ENCODE measurements at places on chromosomes 2 and 18. TPM values are rescaled to one million over a fixed set of nuclear protein-coding genes. Genes with fewer than 3 reads are reported as not detected.

Gene OTOS
- not detected for total RNA-seq

- H3K4me3 ChIP-seq = no peak overlapping the region
- no peak overlapping the region for H3K27ac ChIP-seq
- no peaks in the 10 kb centered on the region for H3K36me3 ChIP-seq
- no peaks in the 10 kb centered on the region for H3K27me3 ChIP-seq
- peaks cover 19% of the 10 kb centered on the region for H3K4me1 ChIP-seq
Observed at GRCh38 chr2:68237404-68237803, 14.9 kb downstream of the PPP3R1 start.

DNA sequence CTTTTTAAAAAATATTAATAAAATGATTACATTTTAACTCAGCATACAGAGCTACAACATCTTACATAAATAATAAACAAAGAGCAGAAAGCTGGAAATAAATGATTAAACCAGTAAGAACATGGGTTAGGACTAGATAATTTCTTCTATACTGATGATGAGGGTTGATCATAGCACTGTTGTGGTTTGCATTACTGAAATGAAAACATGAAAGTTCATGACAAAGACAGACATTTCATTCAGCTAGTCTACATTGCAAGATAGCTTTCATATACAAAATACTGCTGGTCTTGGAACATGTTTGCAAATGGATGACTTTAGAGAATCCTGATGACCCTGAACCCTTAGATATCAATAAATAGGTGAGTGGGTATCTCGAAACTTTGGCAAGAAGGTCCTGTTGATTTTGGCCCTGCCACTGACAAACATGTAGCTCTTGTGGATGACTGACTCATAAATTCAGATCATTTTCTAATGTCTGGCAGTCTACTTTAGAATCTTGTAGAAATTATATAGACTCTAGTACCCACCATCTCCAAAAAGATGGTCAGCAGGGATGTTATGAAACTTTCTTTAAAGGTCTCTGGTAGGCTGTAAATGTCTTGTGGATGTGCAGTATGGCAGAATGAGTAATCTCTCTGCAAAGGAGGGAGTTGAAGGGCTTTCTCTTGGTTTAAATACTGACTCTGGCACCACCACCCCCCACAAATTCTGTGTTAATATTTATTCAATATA lies 15.5 kb upstream of the CDC42EP3 start:
- H3K27ac ChIP-seq = no peak overlapping the region
- no peaks in the 10 kb centered on the region for H3K27me3 ChIP-seq
- H3K4me3 ChIP-seq = no peak overlapping the region
- H3K4me1 ChIP-seq = peaks cover 14% of the 10 kb centered on the region
- H3K36me3 ChIP-seq = no peaks in the 10 kb centered on the region

Gene SOWAHC
- total RNA-seq = 7.1 TPM

DNA sequence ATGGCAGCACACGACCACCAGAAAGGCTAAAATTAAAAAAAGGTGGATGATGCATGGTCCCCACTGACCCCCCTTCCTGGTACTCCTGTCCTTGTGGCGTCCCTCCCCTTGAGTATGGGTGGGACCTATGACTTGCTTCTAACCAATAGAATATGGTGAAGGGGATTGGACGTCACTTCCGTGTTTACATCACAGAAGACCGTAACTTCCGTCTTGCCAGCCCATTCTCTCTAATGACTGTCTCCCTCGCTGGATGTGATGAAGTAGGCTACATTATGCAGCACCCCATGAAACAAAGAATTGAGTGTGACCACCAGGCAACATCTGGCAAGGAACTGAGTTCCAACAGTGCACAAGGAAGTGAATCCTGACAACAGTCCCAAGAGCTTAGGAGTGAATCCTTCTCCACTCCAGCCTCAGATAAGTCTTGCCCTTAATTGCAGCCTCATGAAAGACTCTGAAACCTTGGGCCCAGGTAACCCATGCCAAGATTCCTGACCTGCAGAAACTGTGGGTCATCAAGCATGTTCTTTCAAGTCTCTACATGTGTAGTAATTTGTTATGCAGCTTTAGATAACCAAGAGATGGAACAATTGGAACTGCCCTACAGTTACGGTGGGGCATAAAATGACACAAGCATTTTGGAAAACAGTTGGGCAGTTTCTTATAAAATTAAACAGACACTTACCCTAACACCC lies 80.1 kb upstream of the NPAS2 start:
- no peak for DNase-seq
- no peaks in the 10 kb centered on the region for H3K36me3 ChIP-seq
- no peak overlapping the region for H3K4me3 ChIP-seq
- H3K4me1 ChIP-seq = peaks cover 14% of the 10 kb centered on the region

DNA sequence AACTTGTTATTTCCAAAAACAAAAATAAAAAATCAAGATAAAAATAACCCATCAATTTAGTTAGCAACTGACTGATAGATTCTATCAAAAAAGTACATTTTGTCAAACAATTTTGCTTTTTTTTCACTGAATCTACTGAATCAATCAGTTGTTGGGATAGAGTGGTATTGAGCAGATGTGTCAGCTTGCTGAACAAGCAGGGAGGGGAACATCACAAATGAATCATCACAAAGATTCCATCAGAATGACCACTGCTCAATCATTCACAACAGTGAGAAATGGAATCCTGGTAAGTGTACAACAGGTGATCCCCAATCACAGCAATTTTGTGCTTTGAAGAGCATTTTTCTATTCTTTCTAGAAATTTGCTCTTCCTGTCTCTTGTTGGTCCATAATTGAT lies 12.3 kb upstream of the SLC14A2 start:
- no peaks in the 10 kb centered on the region for H3K36me3 ChIP-seq
- H3K27ac ChIP-seq = no peak overlapping the region
- H3K4me1 ChIP-seq = no peaks in the 10 kb centered on the region
- no peak for DNase-seq
- no peak overlapping the region for H3K4me3 ChIP-seq

Gene IL1F10
- not detected for total RNA-seq

- H3K36me3 ChIP-seq = no peaks in the 10 kb centered on the region
- no peaks in the 10 kb centered on the region for H3K27me3 ChIP-seq
- no peak overlapping the region for H3K27ac ChIP-seq
- H3K4me1 ChIP-seq = no peaks in the 10 kb centered on the region
Observed at GRCh38 chr2:136030406-136030805, 45.0 kb upstream of the DARS1 start.

GRCh38 chr2:70962885-70963878 lies 15.2 kb upstream of the ANKRD53 start:
- H3K27ac ChIP-seq = no peak overlapping the region
- H3K36me3 ChIP-seq = no peaks in the 10 kb centered on the region
- H3K4me1 ChIP-seq = no peaks in the 10 kb centered on the region
- H3K27me3 ChIP-seq = no peaks in the 10 kb centered on the region
- DNase-seq = no peak

Gene TIA1
- total RNA-seq = 115 TPM

Gene ANKRD30BL
- total RNA-seq = not detected

- H3K4me1 ChIP-seq = no peaks in the 10 kb centered on the region
- no peaks in the 10 kb centered on the region for H3K27me3 ChIP-seq
- H3K27ac ChIP-seq = no peak overlapping the region
- H3K36me3 ChIP-seq = no peaks in the 10 kb centered on the region
- DNase-seq = no peak
- no peak overlapping the region for H3K4me3 ChIP-seq
Observed at GRCh38 chr18:69958422-69958821, 10.7 kb upstream of the CD226 start.

Gene EIPR1
- total RNA-seq = 15.2 TPM

- no peak overlapping the region for H3K4me3 ChIP-seq
- no peak overlapping the region for H3K27ac ChIP-seq
- no peak for DNase-seq
Observed at GRCh38 chr2:106523976-106524665, 37.0 kb downstream of the CD8B2 start.

DNA sequence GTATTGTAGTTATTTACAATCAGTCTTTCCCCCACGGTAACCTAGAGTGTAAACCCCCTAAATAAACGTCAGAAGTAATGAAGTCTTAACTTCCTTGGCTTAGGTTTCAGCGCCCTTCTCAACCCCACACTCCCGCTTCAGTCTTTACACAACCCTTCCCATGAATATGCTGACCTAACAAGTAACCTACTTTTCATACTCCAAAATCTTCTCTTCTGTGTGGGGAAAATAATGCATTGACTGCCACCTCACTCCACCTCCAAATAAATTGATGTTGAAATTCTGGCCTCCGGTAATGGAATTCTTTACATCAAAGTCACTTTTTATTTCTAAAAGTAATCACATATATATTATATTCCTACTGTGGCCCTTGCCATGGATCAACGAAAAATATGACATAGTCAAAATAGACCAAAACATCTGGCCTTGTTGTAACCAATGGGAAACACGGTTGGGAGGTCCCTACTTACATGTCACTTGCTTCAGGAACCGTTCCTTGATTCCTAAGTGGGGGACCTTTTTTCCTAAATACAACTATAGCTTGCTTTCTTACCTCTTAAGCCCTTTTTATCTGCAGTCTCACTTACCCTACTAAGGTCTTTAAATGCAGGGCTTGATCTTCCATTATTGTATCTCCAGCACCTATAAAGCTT lies 961 bp downstream of the GEN1 start:
- H3K36me3 ChIP-seq = no peaks in the 10 kb centered on the region
- peaks cover 6% of the 10 kb centered on the region for H3K4me1 ChIP-seq
- peak overlapping the region; percentile 92 for H3K27ac ChIP-seq
- DNase-seq = no peak
- no peaks in the 10 kb centered on the region for H3K27me3 ChIP-seq

Gene CHST9
- total RNA-seq = not detected

GRCh38 chr2:26466662-26467310 lies 11.1 kb downstream of the OTOF start:
- H3K27me3 ChIP-seq = no peaks in the 10 kb centered on the region
- H3K4me1 ChIP-seq = no peaks in the 10 kb centered on the region
- no peak for DNase-seq
- no peak overlapping the region for H3K4me3 ChIP-seq

DNA sequence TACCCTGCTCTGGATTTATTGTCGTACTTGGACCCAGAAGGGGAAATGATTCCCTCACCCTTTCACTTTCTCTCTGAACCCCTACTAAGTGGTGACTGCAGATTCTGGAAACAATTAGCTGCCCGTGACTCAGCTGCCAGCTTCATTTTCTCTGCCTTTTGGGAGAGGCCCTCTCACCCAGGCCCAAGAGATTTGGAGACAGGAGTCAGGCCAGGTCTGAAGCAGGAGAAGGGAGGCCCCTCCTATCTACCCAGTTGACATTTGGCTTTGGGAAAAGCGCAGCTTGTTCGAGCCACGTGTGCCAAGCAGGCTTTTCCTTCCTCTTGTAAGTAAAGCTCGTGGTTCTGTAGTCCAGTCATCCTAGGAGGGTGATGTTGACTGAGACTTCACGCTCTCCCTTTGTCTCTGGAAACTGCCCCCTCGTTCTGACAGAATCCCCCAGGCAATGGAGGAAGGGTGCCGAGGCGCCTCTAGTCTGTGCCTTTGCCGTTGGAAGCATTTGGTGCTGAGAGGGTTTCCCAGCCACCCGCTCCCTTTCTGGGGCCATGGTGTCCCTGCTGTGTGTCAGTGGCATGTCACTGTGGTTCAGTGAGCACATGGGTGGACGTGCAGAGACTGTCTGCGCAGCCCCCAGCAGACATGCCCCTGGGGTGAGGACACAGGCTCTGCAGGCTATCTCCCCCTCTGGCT lies 8.6 kb downstream of the OXER1 start:
- H3K27me3 ChIP-seq = no peaks in the 10 kb centered on the region
- DNase-seq = peak; percentile 6
- no peak overlapping the region for H3K27ac ChIP-seq
- H3K4me1 ChIP-seq = no peaks in the 10 kb centered on the region
- H3K36me3 ChIP-seq = no peaks in the 10 kb centered on the region
- no peak overlapping the region for H3K4me3 ChIP-seq

GRCh38 chr2:68925295-68925896 lies 27.3 kb downstream of the GKN2 start:
- H3K4me1 ChIP-seq = no peaks in the 10 kb centered on the region
- H3K27ac ChIP-seq = no peak overlapping the region
- H3K36me3 ChIP-seq = no peaks in the 10 kb centered on the region

DNA sequence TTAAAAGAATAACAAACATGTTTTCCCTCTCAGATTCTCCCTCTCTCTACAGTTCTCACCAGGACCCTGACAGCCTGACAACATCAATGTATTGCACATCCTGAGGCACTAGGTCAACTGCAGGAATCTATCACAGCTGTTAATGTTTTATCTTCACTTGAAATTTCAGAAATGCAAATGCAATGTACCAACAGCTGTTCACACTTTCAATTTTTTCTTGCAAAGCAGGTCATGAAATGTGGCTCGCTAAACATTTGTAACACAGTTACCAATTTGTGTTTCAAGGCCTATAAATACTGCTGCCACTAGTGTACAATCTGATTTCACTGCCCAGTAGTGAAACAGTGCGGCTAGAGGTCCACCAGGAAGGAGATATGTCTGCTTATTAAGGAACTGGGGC lies 147.8 kb downstream of the EXOC6B start:
- no peaks in the 10 kb centered on the region for H3K27me3 ChIP-seq
- no peak overlapping the region for H3K27ac ChIP-seq
- H3K4me3 ChIP-seq = no peak overlapping the region
- H3K4me1 ChIP-seq = no peaks in the 10 kb centered on the region

DNA sequence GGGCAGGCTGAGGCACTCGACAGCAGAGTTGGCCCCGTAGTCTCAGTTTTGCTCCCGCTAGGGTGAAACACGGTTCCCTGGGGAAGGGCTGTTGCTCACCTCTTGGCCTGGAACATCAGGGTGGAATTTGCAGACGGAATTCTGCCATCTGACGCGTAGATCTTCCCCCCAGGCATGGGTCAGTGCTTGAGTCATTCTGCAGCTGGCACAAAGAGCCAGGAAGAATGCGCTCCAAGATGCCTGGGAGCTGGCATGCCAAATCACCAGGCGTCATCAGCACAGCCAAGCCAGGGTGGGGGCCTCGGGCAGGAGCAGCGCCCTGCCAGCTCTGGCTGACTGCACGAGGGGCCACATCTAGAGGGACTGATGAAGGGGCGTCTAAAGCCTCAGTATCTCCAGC lies 42.7 kb downstream of the ODC1 start:
- peaks cover 12% of the 10 kb centered on the region for H3K4me1 ChIP-seq
- H3K36me3 ChIP-seq = no peaks in the 10 kb centered on the region
- no peaks in the 10 kb centered on the region for H3K27me3 ChIP-seq

Gene TLX2
- total RNA-seq = not detected

- H3K36me3 ChIP-seq = no peaks in the 10 kb centered on the region
- H3K4me1 ChIP-seq = no peaks in the 10 kb centered on the region
- H3K4me3 ChIP-seq = no peak overlapping the region
- no peaks in the 10 kb centered on the region for H3K27me3 ChIP-seq
Observed at GRCh38 chr2:26088038-26088643, 54.3 kb downstream of the RAB10 start.

GRCh38 chr2:160859096-160859495 lies 301.1 kb upstream of the TANK start:
- H3K27me3 ChIP-seq = no peaks in the 10 kb centered on the region
- H3K4me1 ChIP-seq = no peaks in the 10 kb centered on the region
- no peak overlapping the region for H3K4me3 ChIP-seq
- no peak overlapping the region for H3K27ac ChIP-seq
- no peak for DNase-seq
- no peaks in the 10 kb centered on the region for H3K36me3 ChIP-seq

- no peaks in the 10 kb centered on the region for H3K4me1 ChIP-seq
- H3K27ac ChIP-seq = no peak overlapping the region
- no peaks in the 10 kb centered on the region for H3K27me3 ChIP-seq
- H3K4me3 ChIP-seq = no peak overlapping the region
- DNase-seq = peak; percentile 23
Observed at GRCh38 chr2:54067851-54068375, 47.5 kb upstream of the ACYP2 start.

Data from fibroblast of lung (primary cell).